ENCODE measurements at places on chromosomes 7 and 10.

DNA sequence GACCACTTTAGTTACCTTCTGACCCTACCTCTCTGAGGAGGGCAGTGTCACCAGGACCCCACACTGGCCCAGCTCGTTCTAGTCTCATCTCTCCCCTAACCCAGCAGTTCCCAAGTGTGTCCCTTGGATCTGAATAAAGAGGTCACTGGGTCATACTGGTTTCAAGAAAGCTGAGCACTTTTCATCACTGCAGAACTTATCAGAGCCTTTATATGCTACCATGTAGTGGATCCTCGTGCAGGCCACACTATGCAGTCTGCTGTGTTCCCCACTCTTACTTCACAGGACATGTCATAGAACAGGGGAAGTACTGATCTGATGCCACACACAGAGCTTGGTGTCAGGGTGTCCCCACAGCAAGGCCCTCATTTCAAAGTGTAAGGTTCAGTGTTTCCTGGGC lies 113.8 kb downstream of the GFRA1 start:
- DNase-seq: no peak

GRCh38 chr7:154789404-154789803 lies 213.5 kb downstream of the PAXIP1 start:
- DNase-seq: no peak

- DNase-seq: no peak
Observed at GRCh38 chr7:80182630-80183276, 48.1 kb downstream of the GNAI1 start.

DNA sequence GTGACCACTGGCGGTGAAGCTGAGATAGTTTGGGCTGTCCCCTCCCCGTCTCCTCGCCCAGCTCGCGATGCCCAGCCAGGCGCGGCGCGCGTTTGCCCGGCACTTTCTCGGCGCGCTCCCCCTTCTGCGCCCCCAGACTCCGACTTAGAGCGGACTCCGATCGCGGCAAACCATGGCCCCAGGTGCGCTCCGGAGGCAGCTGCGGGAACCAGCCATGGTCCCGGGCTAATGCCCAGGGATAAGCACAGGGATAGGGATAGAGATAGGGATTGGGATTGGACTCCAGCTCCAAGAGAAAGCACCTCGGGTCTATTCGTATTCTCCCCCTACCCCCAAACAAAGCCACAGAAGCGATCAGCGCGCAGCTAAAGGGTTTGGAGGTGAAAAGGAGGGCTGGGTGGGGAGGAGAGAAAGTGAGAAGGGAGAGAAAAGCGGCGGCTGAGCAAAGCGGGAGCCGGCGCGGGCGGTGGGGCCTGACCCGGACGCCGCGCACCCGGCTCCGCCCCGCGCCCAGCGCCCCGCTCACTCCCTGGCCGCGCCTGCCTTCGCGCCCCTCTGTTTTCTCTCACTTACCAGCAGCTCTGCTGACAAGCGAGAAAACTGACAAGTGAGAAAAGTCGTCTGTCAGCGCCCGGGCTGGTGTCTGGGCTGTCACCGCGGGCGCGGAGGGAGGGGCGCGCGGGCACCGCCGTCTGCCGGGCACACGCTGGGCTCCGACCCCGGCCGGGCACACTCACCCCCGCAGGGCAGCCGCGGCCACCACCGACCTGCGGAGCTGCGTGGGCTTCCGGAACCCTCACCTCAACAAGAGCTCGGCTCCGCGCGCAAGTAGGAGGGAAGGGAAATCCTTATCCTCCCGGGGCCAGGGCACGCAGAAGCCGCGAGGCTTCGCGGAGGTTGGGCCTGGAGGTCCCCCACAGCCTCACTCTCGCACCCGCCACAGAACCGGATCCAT lies at the start of gene PDE1C:
Gene PDE1C (minus strand): TSS at position 2 of the 955 bp plus-strand sequence.
- DNase-seq: no peak

GRCh38 chr7:70566671-70567070 lies 565.3 kb upstream of the GALNT17 start:
- DNase-seq: no peak

GRCh38 chr7:108568801-108569380 lies 615 bp downstream of the THAP5 start:
- no peak for DNase-seq

GRCh38 chr10:52030051-52030790 lies 283.9 kb upstream of the DKK1 start:
- no peak for DNase-seq

- no peak for DNase-seq
Observed at GRCh38 chr10:115065801-115066200, 27.4 kb upstream of the ATRNL1 start.

DNA sequence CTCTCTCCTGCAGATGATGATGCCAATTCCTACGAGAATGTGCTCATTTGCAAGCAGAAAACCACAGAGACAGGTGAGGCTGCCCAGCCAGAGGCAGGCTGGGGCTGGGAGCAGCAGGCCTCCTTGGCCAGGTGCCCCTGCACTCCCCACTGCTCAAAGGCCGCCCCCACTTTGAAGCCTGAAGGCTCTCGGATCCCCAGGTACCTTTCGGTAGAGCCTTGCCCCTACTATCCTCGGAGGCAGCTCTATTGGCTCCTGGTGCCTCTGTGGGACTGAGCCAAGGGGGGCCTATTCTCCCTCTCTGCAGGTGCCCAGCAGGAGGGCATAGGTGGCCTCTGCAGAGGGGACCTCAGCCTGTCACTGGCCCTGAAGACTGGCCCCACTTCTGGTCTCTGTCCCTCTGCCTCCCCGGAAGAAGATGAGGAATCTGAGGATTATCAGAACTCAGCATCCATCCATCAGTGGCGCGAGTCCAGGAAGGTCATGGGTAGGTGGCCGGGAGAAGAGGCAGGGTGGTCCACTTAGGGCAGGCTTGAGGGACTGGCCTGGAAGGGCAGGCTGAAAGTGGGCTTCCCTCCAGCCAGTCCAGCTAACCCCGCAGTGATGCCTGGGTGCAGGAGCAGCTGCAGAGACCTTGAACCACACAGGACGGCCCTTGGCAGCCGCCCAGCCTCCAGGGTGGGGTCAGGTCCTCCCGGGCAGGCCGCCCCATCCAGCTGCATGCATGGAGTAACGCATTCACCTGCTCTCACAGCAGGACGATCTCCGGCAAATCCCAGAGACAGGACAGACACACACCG lies 14.1 kb downstream of the LAT2 start:
- no peak for DNase-seq

- DNase-seq: no peak
Observed at GRCh38 chr10:132808383-132809231, 22.7 kb upstream of the NKX6-2 start.

DNA sequence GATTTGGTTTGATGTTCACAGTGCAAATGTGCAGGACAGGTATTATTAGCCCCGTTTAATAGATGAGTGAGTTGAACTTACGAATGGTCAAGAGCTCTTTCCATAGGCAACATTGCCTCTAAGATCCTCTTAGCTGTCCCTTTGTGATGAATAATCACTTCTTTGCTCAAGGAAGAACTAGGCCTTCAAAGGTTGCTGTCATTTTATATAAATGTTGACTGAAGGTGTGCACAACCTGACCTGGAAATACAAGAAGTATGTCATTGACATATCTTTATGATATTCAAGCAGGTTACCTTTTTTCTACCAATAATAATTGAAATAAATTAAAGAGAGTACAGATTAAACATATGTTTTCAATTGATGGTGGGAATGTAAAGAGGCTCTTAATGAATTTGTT lies 48.5 kb upstream of the GLCCI1 start:
- no peak for DNase-seq

DNA sequence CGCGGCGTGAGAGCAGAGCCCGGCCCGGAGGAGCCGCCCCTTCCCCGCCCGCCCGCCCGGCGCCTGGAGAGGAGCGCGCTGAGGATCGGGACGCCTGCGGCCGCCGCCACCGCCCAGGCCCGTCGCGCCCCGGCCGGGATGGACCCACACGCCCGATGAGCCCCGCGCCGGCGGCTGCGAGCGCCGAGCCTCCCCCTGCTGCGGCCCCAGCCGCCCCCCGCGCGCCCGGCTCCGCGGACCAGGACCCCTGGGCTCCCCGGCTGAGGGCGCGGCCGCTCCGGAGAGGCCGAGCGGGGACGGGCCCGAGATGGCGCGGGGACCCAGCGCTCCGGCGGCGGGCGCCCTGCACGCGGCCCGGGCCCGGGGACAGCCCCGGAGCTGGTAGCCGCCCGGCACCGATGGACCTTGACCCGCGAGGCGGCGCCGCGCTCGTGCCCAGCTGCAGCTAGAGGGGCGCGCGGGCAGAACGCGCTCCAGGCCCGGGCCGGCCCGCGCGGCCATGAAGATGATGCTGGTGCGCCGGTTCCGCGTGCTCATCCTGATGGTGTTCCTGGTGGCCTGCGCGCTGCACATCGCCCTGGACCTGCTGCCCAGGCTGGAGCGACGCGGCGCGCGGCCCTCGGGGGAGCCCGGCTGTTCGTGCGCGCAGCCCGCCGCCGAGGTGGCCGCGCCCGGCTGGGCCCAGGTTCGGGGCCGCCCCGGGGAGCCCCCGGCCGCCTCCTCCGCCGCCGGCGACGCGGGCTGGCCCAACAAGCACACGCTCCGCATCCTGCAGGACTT lies 520 bp downstream of the FAM20C start:
- DNase-seq: peak; percentile 10

GRCh38 chr7:91846436-91846835 lies 34.1 kb downstream of the MTERF1 start:
- DNase-seq: no peak

DNA sequence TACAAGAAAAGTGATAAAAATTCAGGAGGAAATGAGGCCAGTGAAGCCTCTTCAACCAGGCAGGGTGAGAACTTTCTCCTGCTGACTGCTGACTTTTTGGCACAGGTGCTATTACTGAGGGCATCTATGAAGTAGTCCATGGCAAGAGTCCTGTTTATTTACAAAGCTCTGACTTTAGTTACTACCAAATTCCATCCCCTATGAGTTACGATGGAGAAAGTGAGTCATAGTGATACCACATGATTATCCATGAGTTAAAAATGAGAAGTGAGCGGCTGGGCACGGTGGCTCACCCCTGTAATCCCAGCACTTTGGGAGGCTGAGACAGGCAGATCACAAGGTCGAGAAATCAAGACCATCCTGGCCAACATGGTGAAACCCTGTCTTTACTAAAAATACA lies 19.9 kb downstream of the CCDC3 start:
- no peak for DNase-seq

GRCh38 chr7:67564959-67565358 lies 568.3 kb downstream of the TYW1 start:
- no peak for DNase-seq

- DNase-seq: no peak
Observed at GRCh38 chr7:64946772-64947171, 43.7 kb downstream of the ZNF273 start.
